ENCODE measurements at places on chromosomes 1 and 21. TPM values are rescaled to one million over a fixed set of nuclear protein-coding genes. Genes with fewer than 3 reads are reported as not detected.

The SYNJ1 gene
- polyA plus RNA-seq, result 14.4 TPM

The FAM167B gene
- polyA plus RNA-seq, result 8.8 TPM

The UMODL1 gene
- 0.08 TPM for polyA plus RNA-seq

The CRP gene
- 0.20 TPM for polyA plus RNA-seq

The C8A gene
- not detected for polyA plus RNA-seq

The RPE65 gene
- 0.09 TPM for polyA plus RNA-seq

The PPIAL4G gene
- 0.09 TPM for polyA plus RNA-seq

The NHLH1 gene
- polyA plus RNA-seq, result 0.16 TPM

The SPRR2A gene
- polyA plus RNA-seq, result 0.57 TPM

The RSPH1 gene
- polyA plus RNA-seq, result 0.63 TPM

The LEFTY2 gene
- polyA plus RNA-seq, result 2.4 TPM

The HSD3B1 gene
- polyA plus RNA-seq, result 0.40 TPM

The ADORA1 gene
- polyA plus RNA-seq, result 5.0 TPM

The LCE2A gene
- not detected for polyA plus RNA-seq

- DNase-seq, result no peak
Measured at GRCh38 chr1:39130325-39130724, 74.2 kb upstream of the MACF1 start.

- DNase-seq, result no peak
Measured at GRCh38 chr1:57307392-57308170, 116.3 kb downstream of the DAB1 start.

- DNase-seq, result no peak
Measured at GRCh38 chr1:192516776-192517297, 58.7 kb upstream of the RGS1 start.

DNA sequence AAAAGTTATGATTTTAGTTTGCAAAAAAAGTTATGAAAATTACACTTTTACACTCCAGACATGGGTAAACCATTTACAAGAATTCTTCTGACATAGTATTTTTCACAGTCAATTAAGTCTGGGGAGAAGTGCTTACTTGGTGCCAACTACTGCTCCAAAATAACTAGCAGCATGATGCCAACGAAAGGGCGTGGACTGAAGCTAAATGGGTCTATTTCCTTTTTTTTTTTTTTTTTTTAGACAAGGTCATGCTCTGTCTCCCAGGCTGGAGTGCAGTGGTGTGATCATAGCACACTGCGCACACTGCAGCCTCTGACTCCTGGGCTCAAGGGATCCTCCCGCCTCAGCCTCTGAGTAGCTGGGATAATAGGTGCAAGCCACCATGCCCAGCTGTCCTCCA is 43.2 kb downstream of the FMO4 start:
- DNase-seq, result no peak

- no peak for DNase-seq
Measured at GRCh38 chr21:27776925-27777553, 810.2 kb upstream of the ADAMTS5 start.

- no peak for DNase-seq
Measured at GRCh38 chr1:232416026-232416568, 213.8 kb downstream of the SIPA1L2 start.

DNA sequence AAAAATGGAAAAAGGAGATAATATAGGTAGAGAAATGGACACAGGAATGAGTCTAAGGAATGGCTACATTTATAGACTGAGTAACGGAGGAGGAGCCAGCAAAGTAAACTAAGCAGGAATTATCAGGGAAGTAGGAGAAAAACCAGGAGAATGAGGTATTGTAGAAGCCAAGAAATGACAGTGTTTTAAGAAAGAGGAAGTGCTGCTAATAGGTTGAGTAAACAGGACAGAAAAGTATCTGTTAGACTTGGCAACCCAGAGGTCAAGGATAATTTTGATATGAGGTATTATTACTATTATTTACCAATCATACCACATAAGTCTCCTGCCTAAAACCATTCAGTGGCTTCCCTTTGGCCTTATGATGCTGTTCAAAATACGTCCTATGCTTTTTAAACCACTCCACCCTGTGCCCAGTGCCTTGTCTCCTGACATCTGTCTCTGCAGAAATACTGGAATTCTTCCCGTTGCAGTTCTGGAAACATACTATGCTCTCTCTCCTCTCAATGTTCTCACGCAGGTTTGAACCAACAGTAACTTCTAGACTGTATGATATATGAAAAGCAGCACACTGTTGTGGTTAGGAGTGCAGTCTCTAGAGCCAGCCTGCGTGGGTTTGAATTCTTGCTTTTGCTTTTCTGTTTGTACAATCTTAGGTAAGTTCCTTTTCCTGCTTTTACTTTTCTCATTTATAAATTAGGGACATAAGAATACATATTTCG is 24.6 kb upstream of the NEK7 start:
- DNase-seq, result no peak

- DNase-seq, result no peak
Measured at GRCh38 chr1:114388432-114389003, 122.5 kb downstream of the TRIM33 start.

- no peak for DNase-seq
Measured at GRCh38 chr1:212622906-212623305, 14.3 kb downstream of the ATF3 start.

GRCh38 chr1:232398823-232399222 is 231.1 kb downstream of the SIPA1L2 start:
- no peak for DNase-seq

GRCh38 chr1:179156026-179156425 is 73.5 kb downstream of the ABL2 start:
- no peak for DNase-seq

DNA sequence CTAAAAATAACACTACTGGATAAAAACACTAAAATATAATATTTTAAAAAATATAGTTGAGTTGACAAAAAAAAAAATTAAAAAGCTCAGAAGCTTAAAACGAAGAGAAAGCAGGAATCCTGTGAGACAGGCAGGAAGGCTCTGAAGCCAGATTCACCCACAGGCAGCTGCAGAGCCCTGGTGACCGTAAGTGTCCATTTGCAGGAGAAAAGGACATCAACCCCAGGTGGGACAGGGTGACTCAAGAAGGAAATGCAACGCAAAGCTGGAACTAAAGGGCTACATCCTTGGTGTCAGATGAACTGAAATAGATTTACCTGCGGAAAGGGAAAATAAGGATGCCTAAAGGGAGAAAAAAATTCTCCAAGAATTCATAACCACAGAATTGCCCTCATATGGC is 46.8 kb downstream of the USP24 start:
- no peak for DNase-seq

DNA sequence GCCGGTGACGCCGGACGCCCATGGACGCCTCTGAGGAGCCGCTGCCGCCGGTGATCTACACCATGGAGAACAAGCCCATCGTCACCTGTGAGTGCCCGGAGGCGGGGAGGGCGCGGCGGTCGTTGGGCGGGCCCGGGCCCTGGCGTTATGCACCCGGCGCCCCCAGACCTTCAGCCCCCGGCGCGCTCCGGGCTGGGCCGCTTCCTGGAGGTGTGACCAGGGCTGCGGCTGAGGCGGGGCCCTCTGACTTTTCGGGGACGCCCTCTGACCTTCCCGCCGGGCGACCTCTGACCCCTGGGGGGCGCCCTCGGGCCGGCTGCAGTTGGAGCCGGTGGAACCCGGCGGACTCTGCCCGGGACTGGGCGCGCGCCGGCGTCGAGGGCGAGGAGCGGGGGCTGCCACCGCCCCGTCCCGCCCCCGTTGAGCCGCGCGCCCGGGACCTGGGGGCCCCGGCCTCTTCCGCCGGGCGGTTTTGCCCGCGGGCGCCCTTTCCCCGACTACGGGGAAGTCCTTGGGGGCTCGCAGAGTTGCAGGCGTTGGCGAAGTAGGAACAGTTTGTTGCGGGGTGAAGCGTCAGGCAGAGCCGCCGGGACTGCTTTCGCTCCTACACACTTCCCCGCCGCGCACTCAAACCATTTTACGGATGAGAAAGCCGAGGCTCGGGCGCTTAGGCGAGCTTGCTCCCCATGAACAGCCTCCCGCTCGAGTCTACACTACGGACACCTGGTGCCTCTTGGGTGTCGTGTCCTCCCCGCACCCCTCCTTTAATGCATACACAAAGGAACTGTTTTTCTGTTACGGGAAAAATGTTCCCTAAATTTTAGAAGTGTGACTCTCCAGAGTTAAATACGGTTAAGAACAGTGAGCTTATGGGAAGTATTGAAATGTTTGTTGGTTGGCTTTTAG is 618 bp downstream of the TRAPPC10 start:
- no peak for DNase-seq

- no peak for DNase-seq
Measured at GRCh38 chr1:208763971-208764370, 519.8 kb upstream of the PLXNA2 start.

GRCh38 chr1:175384546-175384945 is 192.0 kb upstream of the KIAA0040 start:
- DNase-seq, result no peak

DNA sequence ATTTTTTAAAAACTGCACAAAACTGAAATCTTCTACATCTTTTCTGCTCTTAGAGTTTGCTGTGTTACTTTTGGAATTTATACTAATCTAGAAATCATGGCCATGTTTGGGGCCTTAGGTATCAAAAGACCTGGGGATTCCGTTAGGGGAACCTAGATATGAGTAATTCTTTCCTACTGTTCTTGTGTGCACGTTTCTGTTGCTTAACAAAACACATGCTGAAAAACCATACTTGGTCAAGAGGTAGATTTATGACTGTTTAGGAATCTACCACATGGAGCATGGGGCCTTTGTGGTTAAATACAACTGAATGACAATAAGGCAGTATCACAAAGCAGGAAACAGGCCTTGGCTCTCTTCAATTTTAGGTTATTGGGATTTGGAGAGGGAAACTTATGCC is 291.9 kb upstream of the USP25 start:
- no peak for DNase-seq

DNA sequence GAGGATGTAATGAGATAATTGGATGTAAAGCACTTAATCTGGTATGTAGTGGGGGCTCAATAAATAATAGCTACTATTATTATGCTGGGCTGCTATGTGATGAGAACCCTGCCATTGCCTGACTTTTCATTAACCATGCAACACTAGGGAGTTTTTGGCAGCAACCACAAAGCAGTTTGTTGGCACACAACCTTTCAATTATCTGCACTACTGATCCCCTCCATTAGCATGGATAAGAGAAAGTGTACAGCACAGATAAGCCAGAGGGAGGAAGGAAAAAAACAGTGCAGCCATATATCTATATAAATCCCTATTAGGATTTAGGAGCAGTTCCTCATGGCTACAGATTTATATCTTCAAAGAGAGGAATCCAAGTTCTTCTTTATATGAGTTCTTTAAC is 498.5 kb downstream of the NUF2 start:
- no peak for DNase-seq

Measured in left renal pelvis (tissue), 4 donors.